ENCODE measurements at places on chromosomes 5 and 9. TPM values are rescaled to one million over a fixed set of nuclear protein-coding genes. Genes with fewer than 3 reads are reported as not detected.

DNA sequence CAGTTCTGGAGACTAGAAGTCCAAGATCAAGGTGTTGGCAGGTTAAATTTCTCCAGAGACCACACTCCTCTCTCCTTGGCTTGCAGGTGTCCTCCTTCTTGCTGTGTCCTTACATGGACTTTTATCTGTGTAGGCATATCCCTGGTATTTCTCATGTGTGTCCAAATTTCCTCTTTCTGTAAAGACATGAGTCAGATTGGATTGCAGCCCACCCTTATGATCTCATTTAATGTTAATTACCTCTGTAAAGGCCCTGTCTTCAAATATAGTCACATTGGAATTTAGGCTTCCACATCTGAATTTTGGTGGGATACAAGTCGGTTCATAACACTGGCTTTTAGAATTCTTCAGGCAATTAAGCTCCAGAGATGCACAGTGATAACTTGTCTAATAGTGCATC lies 322.2 kb upstream of the GRIA1 start:
- H3K4me3 ChIP-seq: no peak overlapping the region
- no peaks in the 10 kb centered on the region for H3K36me3 ChIP-seq
- DNase-seq: no peak

- peak; percentile 22 for DNase-seq
- no peak overlapping the region for H3K4me3 ChIP-seq
- no peak overlapping the region for H3K27ac ChIP-seq
- H3K36me3 ChIP-seq: no peaks in the 10 kb centered on the region
- no peaks in the 10 kb centered on the region for H3K4me1 ChIP-seq
- H3K27me3 ChIP-seq: no peaks in the 10 kb centered on the region
These were observed 476.4 kb downstream of the KDM4C start for GRCh38 chr9:7234144-7234543.

The DNAJB5 gene
- polyA plus RNA-seq: 2.2 TPM

The FOXD4L3 gene
- polyA plus RNA-seq: not detected

The DAB2IP gene
- 36.5 TPM for polyA plus RNA-seq

The FRMD3 gene
- polyA plus RNA-seq: 7.3 TPM

DNA sequence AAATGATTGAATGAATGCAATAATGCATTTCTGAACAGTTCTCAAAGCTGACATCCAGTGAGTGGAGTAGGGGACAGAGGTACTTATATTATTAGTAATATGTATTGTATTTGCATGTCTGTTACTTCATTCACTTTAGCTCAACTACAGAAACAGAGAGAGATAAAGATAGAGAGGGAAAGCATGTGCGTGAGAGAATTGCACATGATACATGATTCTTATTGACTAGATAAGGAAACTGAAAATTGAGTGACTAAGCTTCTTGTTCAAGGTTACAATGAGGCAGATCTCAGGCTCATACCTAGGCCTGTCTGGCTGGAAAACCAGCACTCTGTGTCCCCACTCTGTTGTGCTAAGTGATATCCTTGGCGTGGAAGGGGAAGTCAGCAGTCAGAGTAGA lies 337.7 kb upstream of the KLF4 start:
- no peak overlapping the region for H3K27ac ChIP-seq
- no peak for DNase-seq
- no peak overlapping the region for H3K4me3 ChIP-seq
- H3K36me3 ChIP-seq: no peaks in the 10 kb centered on the region
- H3K27me3 ChIP-seq: no peaks in the 10 kb centered on the region

DNA sequence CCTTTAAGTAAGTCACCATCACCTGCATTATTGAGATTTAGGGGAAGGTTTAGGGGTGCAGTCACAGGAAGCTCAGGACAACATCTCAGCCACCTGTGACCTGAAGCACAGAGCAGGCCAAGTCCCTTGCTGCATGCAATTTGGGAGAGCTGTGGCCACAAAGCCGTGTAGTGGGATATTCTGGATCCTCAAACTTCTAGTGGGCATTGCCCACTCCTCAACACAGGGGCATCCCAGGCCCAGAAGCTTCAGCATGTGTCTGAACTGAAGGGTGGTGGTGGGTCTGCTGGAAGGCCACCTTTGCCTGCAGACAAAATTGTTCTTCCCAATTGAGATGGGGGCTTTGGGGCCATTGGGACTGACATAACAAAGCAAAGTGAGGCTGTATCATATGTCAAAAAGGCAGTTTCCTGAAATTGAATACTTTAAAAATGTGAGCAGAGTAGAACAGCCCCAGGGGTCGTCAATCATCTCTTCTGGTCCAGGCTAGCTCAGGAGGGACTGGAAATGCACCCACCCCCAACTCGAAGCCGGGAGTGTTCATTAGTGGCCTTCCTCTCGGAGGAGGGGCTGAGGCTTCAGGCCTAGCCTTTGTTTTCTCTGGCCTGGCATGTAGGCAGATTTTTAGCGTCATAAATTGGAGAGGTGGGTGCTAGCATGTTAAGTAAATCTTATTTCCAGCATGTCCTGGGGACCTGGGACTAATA lies 2.8 kb upstream of the GADD45G start:
- no peaks in the 10 kb centered on the region for H3K27me3 ChIP-seq
- no peak overlapping the region for H3K27ac ChIP-seq
- H3K4me3 ChIP-seq: no peak overlapping the region
- DNase-seq: no peak

DNA sequence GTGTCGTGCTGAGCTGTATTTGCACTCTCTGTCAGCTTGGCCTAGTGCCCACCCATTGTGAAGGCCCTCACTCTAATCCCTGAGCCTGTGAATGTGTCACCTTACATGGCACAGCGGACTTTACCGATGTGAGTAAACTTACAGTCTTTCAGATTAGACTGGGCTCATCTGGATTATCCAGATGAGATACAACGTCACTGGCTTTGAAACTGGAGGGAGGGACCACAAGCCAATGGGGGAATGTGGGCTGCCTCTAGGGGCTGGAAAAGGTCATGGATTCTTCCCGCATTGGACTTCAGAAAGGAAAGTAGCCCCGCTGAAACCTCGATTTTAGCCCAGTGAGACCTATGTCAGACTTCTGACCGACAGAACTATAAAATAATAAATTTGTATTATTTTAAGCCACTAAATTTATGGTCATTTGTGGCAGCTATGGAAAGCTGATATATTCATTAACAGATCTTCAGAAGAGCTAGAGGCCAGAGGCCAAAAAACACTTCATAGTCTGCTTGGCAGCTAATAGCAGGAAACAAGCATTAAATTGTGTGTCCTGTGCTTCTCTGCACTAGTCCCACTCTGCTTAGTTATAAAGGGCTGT lies 139.0 kb upstream of the GAS1 start:
- no peaks in the 10 kb centered on the region for H3K4me1 ChIP-seq
- no peaks in the 10 kb centered on the region for H3K27me3 ChIP-seq
- no peak overlapping the region for H3K27ac ChIP-seq
- H3K4me3 ChIP-seq: no peak overlapping the region
- H3K36me3 ChIP-seq: no peaks in the 10 kb centered on the region

DNA sequence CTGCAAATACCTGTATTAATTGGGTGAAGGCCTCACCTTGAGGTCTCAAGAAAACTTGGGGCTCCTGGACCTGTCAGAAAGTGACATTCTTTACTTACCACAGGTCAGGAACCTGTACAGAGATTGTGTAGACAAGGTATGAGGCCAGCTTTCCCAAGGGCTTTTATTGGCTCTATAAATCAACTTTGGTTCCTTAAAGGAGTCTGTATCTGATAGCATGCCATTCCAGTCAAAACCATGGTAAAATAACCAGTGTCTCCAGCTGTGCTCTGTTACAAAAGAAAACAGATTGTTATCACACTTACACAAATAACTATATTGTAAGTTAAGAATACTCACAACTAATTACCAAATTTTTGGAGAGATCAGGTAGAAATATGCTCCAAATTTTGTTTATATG lies 64.5 kb downstream of the COL15A1 start:
- no peaks in the 10 kb centered on the region for H3K4me1 ChIP-seq
- H3K4me3 ChIP-seq: no peak overlapping the region
- no peak for DNase-seq
- H3K27me3 ChIP-seq: no peaks in the 10 kb centered on the region

DNA sequence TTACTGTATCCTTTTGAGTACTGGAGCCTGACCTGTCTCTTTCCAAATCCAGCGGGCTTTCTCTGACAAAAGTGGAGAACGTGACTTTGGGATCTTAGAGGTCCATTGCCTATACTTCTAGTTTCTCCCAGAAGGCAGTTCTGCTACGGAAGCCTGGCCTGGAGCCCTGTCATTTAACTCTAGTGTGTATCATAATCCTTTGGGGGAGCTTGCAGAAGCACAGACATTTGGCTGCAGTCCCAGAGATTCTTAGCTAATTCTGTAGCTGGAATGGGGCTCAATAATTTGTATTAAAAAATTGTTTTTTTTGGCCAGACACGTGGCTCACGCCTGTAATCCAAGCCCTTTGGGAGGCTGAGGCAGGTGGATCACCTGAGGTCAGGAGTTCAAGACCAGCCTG lies 3.0 kb downstream of the HARS2 start:
- H3K36me3 ChIP-seq: peaks cover 17% of the 10 kb centered on the region
- H3K27ac ChIP-seq: no peak overlapping the region
- H3K4me1 ChIP-seq: peaks cover 2% of the 10 kb centered on the region
- no peak for DNase-seq

GRCh38 chr9:122265149-122265915 lies 650 bp downstream of the MRRF start:
- no peaks in the 10 kb centered on the region for H3K27me3 ChIP-seq
- H3K36me3 ChIP-seq: peaks cover 4% of the 10 kb centered on the region
- H3K4me3 ChIP-seq: peak overlapping the region; percentile 64
- peak overlapping the region; percentile 95 for H3K27ac ChIP-seq
- DNase-seq: peak; percentile 75
- H3K4me1 ChIP-seq: peaks cover 10% of the 10 kb centered on the region

DNA sequence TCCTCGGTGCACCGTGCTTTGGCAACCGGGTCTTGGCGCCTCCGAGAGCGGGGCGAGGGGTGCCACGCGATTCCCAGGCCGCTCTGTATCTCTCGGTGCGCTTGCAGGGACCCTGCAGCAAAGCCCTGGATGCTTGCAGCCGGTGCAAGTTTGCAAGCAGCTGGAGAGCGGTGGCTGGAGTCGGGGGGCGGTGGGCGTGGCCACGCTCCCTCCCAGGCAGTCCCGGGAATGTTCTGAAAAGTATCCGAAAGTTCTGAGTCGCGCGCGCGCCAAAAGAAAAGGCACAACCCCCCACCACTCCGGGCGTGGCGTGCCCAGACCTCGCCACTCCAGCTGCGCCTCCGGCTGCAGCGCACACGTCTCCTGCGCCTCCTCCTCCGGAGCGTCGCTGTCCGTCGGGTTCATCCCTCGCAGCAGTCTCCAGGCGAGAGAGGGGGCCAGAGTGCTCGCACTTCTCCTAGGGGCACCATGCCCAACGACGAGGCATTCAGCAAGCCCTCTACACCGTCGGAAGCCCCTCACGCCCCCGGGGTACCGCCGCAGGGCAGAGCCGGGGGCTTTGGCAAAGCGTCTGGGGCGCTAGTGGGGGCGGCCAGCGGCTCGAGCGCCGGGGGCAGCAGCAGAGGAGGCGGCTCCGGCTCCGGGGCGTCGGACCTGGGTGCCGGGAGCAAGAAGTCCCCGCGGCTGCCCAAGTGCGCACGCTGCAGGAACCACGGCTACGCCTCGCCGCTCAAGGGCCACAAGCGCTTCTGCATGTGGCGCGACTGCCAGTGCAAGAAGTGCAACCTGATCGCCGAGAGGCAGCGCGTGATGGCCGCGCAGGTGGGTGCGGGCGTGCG lies at the start of gene DMRT1:
TSS of gene DMRT1 (plus strand) at position 327 of the 839 bp plus-strand sequence. CDS start at position 469, 142 bp downstream.
- H3K27me3 ChIP-seq: peaks cover 17% of the 10 kb centered on the region
- no peaks in the 10 kb centered on the region for H3K4me1 ChIP-seq
- no peaks in the 10 kb centered on the region for H3K36me3 ChIP-seq
- H3K4me3 ChIP-seq: no peak within 1 kb of the TSS
- peak; percentile 8 for DNase-seq
- no peak within 1 kb of the TSS for H3K27ac ChIP-seq

GRCh38 chr5:81838307-81838906 lies 87.5 kb upstream of the SSBP2 start:
- no peaks in the 10 kb centered on the region for H3K27me3 ChIP-seq
- H3K4me1 ChIP-seq: no peaks in the 10 kb centered on the region
- H3K27ac ChIP-seq: no peak overlapping the region
- no peak overlapping the region for H3K4me3 ChIP-seq
